MM.1S (cell line): ENCODE measurements at places on chromosomes 7 and 10.
A peak's percentile ranks its signal among the peaks of the same experiment; 100 is the strongest.

DNA sequence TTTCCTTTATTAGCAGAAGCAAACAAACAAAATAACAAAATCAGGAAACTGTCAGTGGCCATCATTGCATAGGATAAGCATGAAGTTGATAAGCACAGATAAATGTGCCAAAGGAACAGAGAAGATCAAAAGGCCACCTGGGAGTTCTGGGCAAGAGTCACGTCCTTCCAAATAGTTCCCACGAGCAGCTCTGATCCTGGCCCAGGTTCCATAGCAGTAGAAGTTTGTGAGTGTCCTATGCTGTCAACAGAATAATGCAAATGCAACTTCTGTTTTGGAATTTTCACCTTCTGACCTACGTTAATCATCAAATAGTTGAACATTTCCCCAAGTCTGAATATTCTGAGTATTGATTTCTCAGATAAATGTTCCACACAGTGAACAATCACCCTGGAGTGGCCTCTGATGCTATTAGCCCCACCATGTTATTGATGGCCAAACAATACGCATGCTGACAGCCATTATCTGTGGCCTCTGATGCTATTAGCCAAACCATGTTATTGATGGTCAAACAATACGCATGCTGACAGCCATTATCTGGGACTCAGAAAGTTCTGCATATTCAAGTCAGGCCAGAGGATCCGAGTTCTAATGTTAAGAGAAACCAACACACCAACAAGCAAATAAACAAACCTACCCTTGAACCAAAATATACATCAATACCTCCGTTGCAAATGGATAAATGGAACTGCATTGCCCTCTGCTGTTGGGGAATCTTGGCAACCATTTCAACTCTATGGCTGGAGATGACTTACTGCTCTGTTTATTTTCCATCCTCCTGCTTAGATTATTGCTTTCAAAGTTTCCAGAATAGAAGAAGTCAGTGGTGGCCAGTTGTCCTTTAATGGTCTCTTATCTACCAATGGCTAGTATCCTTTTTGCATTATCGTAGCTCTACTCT, 63.3 kb downstream of the MRC1 start:
- DNase-seq = no peak

DNA sequence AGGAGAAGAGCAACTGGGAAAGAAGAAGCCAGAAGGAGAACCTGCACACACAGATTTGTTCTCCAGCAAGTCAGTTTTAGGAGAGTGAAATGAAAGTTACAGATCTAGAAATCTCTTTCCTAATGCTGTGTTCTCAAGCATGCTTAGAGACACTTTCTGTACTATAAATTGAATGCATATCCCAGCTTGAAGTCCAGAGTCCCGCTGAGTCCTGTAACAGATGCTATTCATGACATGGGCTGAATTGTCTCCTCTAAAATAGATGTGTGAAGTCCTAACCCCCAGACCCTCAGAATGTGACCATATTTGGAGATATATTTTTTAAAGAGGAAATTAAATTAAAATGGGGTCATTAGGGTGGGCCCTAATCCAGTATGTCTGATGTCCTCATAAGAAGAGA, 46.9 kb upstream of the GJD4 start:
- no peak for DNase-seq

DNA sequence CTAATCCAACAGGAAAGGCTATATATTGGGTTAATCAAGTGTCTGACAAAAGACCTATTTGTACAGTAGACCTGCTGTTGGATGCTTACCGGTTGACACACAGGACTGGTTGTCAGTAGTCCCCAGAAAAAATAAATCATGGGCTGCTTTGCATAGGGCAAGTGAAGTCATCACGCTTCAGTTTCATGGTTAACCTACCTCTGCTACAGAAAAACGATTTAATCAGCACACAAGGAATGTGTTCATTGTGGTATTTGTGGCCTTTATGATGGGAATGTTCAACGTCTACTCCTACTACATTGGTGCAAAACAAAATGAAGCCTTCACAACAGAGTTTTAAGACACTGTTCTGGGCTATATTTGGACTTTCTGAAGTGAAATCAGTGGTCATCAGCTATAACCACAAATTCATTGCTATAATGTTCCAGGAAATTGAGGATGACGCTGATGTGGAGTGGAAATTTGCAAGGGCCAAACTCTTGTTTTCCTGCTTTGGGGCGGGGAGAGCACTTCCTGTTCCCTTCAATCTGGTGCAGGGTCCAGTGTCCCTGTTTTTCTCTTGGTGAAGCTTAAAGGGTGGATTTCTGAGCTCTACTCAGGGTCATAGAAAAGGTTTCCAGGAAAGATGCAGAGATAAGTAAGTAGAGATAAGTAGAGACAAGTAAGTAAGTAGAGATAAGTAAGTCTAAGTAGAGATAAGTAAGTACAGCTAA, 39.3 kb upstream of the GGCT start:
- DNase-seq = no peak

DNA sequence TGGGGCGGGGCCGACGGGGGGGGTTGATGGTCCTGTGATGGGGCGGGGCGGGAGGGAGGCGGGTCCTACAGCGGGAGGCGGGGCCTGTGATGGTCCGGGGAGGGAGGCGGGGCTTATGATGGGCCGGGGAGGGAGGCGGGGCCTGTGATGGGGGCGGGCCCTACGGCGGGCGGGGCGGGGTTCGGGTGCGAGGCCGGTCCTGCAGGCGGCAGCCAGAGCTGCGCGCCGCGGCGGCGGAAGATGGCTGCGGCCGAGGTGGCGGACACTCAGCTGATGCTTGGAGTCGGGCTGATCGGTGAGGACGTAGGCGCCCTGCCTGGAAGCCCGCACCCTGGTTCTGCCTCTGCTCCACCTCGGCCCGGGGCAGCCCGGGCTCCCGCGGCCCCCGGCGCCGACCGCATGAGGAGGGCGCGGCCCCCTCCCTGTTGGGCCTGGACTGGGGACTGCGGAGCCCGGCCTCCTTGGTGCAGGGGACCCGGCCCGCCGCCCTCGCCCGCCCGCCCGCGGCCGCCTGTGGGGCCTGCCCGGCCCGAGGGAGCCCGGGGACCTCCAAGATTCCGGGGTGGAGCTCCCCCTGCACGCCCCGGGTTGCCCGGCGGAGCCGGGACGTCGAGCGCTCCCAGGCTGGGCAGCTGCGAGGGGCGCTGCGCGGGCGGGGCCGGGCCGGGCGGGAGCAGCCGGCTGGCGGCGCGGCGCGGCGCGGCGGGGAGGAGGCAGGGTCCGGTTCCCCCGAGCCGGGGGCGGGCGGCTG, at the start of gene DENND10:
TSS of gene DENND10 (plus strand) at position 211 of the 751 bp plus-strand sequence. CDS start at position 241, 30 bp downstream.
- peak; percentile 78 for DNase-seq

DNA sequence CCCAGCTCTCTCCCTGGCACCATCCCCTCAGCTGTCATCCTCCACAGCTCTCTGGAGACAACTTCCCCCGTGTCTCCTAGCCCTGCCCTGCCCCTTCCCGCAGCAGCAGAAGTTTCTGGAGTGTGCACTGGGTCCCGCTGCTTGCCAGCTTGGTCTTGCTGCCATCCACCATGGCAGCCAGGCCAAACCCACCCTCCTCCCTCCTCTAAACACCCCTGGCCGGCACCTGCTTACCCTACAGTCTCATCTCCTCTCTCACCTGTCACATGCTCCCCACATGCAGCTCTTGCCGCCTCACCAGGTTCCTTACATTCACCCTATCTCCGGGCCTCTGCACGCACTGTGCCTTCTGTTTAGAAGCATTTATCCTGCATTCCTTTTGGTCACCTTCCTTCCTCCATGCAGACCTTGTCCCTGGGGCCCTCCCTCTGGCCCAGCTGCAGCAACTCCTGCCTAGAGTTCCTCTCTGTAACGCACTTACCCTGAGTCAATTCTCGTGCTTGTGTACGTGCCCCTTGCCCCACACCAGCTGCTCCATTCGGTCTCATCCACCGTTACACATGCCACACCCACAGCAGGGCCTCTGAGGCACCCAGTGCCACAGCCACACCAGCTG, 93.9 kb upstream of the RET start:
- no peak for DNase-seq
